Fibroblast of skin of left biceps (primary cell): ENCODE measurements at places on chromosomes 13 and 19.

- DNase-seq, result no peak
Observed at GRCh38 chr13:104785952-104786351, 1719.7 kb upstream of the SLC10A2 start.

DNA sequence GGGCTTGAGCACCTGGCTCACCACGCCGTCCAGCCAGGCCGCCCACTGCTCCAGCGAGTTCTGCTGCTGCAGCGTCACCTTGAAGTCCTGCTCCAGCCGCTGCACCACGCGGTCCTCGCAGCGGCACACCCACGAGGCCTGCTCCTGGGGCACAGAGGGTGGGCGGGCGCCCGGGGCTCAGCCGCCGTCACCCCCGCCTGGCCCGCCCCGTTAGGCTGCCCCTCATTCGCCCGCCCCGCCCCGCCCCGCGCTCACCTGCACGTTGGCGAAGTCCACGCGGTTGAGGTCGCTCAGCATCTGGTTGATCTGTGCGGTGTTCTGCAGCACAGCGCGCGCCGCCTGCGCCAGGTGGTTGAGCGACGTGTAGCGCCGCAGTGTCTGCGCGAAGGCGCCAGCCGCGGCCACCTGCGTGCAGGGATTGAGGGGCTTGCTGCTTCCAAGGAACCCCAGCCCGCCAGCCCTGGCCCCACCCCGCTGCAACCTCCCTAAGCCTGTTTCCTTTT, 11.3 kb downstream of the DCAF15 start:
- DNase-seq, result no peak

GRCh38 chr19:45591004-45591637, 6.5 kb upstream of the OPA3 start:
- DNase-seq, result no peak

DNA sequence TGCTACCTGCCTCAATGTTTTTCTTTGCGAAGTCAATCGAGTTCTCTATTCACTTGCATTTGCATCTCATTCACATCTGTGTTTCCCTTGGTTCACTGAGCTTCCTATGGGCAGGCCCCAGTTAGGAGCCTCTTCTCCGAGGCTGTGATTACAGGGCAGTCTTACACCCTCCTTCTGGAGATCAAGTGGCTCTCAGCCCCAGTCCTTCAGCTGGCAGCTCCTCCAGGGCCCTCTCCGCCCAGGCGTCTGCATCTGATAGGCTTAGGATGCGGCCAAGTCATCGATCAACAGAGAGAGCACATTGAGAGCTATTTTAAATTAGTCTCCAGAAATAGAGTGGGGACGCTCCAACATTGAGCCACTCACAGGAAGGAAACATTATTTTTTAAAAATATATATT, 44.2 kb downstream of the MBNL2 start:
- no peak for DNase-seq

- no peak for DNase-seq
Observed at GRCh38 chr19:2253106-2254063, 2.8 kb downstream of the JSRP1 start.

DNA sequence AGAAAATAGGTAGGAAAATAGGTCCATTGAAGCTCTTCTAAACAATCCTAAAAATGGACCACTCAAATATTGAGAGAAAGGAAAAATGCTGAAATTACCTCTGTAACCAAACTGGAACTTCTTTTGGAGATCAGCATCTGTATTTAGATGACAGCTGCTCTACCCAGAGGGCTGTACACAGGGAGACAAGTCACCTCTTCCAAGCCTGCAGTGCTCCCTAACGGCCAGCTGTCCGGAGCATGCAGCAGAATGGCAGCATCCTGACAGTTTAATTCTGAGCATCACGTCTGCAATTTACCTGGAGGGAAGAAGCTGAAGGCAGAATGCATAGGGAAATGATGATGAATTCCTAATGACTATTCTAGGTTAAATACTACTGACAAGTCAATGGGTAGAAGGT, 62.8 kb upstream of the DIAPH3 start:
- no peak for DNase-seq

DNA sequence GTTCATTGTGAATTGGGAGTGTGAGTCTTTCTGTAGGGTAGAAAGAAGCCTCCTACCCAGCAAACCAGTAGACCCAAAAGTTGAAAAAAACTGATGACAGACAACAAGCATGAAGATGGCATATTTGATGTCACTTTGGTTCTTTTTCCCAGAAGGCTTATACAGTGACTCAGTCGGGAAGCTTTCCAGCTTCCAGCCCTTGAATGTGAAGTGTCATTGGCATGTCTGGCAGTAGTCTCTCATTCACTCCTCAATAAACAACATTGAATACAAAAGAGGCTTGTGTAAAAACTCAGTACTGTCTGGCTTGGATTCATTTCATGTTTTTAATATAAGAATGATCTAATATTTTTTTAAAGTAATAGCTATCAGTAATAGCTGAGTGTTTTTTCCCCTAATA, 68.7 kb downstream of the IPO5 start:
- DNase-seq, result no peak

- DNase-seq, result no peak
Observed at GRCh38 chr19:40889366-40889765, 7.3 kb upstream of the CYP2A7 start.

- DNase-seq, result no peak
Observed at GRCh38 chr13:80386002-80386401, 45.1 kb upstream of the SPRY2 start.

- no peak for DNase-seq
Observed at GRCh38 chr13:44148159-44148914, 225.3 kb upstream of the SERP2 start.

GRCh38 chr13:93637852-93638251, 411.2 kb downstream of the GPC6 start:
- DNase-seq, result no peak
